ENCODE measurements at places on chromosomes 5 and 9.

DNA sequence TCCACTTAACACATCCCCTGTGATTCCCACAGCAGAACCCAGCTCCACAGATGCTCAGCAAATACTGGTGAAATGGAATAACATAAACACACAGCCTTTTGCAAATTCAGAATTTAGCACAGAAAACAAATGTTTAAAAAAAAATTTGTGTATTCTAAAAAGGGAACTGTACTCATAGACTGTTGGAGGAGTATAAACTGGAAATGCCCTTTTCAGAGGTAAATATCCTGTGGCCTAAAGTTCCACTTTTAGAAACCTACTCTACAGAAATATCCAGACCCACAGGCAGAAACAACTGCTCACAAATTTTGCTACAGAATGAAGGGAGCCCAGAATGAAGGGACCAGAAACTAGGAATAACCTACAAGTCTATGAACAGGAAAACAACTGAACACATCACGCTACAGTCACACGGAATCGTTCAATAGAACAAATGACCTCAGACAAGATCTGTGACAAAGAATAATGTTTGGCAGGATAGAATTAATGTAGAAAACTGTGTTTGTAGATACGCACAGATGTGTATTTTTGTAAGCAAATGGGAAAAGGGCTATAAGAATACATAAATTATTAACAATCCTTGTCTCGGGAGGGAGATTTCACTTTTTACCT, 78.5 kb downstream of the SHB start:
- DNase-seq: no peak

DNA sequence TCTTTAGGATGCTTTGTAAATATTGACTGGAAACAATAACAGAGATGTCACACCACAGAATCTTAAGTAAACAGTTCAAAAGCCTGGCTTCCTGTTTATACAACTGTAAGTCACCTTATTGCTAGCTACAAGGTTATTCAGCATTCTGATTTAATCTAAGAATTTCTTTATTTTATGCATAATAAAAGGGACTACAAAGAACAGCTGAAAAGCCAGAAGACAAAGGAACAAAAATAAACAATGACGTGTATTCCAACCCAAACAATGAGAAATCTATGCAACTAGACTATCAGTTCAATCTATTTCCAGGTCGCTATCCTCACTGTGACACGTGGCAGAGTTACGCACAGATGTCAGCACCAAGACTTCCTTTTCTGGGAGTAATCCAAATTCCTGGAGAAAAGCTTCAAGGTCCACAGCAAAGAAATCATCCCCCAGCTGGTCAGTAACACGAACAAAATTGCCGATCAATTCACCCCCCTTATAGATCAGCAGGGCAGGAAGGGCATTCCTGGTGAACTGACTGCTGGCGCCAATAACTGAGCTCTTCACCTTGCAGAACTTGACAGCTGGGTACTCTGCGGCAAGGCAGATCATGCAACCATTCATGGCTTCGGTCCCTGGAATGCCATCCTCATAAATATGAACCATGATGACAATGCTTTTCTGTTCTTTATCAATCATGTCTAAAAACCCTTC, 8.4 kb downstream of the PDCL start:
- no peak for DNase-seq

- no peak for DNase-seq
Measured at GRCh38 chr5:142074006-142074405, 34.6 kb upstream of the NDFIP1 start.

DNA sequence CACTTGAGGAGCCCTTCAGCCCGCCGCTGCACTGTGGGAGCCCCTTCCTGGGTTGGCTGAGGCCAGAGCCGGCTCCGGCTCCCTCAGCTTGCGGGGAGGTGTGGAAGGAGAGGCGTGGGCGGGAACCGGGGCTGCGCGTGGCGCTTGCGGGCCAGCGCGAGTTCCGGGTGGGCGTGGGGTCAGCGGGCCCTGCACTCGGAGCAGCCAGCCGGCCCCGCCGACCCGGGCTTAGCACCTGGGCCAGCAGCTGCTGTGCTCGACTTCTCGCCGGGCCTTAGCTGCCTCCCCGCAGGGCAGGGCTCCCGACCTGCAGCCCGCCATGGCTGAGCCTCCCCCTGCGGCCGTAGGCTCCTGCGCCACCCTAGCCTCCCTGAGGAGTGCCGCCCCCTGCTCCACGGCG, 6.2 kb upstream of the SHB start:
- DNase-seq: no peak

DNA sequence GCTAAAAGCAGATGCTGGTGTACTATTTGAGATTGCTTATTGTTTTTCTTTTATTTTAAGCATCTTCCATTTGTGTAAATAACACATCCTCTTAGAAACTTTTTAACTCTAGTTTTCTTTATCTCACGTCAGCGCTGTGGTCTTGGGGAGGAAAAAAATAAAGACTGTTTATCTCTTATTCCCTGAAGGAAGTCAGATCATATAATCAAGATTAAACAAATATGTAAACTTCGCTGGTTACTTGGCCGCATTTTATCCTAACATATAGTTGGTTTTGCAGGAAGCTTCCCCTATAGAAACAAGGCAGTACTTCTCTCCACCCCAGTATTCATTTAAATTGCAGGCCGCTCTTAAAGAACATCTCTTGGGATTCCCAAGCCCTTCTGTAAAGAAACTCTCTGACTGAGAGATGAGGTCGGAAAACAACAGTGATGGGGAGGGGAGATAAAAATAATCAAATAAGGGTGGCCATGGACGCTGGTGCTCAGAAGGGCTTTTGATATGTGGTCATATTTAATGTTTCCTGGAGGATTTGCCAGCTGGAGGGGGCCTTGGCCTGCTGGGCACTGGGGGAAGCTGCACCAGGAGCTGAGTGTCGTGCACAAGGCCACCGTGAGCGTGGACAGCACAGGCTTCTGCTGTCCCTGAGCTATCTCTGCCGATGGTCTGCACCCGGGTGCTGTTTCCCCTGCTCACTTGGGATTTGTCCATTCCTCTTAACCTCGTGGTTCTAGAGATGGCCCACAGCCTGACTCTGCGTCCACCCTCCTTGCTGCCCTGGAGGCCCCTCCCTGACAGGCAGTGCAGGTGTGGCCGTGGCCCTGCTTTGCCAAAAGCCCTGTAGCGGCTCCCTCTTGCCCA, 23.8 kb downstream of the NEURL1B start:
- no peak for DNase-seq

DNA sequence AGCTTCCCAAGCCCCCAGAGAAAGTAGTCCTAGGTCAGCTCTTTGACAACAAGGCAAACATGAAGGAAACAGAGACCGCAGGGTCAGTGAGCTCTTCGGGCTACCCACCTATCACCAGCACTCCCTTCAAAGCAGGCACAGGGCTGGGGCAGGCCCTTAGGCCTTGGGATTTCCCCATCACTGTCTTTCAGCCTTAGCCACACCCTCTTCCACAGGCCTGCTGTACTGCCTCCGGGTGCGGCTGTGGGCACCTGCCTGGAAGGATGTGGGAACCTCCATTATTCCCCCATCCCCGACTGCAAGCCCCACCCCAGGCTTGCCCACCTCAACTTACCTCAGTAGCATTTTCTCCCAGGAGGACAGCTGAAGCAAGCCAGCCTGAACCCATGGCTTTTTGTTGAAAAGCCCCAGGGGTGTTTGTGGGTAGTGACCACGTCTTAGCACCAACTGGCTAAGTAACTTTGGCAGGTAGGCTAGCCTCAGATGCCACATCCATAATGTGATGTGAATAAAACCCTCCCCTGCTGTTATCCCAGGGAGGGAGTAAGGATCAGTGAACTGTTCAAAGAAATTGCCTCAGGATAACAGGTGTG, 100.2 kb downstream of the PIK3R1 start:
- no peak for DNase-seq

- DNase-seq: no peak
Measured at GRCh38 chr5:2753452-2754420, 2.3 kb upstream of the IRX2 start.

GRCh38 chr9:137000177-137000930, 4.0 kb upstream of the CLIC3 start:
- no peak for DNase-seq

DNA sequence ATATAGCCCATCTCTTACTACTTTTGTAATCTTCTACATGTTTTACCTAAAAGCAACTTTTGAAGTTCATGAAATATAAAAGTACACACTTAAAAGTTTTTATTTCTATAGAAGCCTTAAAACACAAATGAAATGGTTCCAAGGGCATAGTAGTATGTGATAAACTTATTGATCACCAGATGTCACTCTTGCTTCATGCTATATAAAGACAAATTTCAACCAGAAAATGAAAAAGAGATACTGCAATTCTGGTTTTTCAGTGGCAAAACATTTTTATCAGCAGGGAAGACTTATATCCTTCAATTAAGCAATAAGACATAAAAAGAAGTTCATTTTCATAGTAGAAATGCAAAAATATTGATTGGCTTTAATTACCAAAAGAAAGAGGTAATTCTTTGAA, 69.4 kb upstream of the FBXL17 start:
- DNase-seq: no peak
